ENCODE measurements at places on chromosomes 6 and 20.

- DNase-seq, result no peak
Measured at GRCh38 chr6:71400852-71401251, 112.2 kb downstream of the OGFRL1 start.

- no peak for DNase-seq
Measured at GRCh38 chr6:146312608-146313007, 231.0 kb upstream of the RAB32 start.

DNA sequence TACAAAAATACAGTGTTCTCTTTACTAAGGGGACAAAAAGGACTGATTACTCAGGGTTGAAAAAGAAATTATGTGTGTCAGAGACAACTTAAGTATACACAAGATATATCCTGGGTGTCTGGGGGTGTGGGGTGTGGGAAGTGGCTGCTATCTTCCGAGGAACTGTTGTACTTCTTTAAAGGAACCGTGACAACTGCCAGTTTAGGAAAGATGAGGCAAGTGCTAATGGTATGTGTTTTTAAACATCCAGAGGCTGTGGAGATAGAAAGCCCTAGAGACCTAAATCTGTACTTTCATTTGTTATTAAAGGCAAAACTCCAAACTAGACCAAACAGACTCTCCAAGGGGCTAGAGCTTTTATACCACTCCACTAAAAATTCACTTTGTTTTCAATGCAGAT, 95.6 kb downstream of the SNAP25 start:
- DNase-seq, result no peak

DNA sequence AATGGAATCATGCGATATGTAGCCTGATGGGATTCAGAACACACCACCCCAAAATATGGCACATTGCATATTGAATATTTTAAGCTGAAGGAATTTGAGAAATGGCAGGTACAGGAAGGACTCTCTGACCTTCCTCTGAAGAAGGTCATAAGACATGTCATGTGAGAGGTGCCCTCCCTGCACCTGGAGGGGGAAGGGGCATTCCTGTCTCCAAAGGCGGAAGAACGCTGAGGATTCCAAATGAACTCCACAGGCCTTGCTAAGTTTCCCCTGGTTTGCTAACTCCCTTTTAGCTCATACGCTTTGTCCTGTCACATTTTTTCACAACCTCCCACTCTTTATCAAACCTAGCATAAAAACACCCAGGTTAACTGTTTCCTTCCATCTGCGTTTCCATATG, 347.8 kb downstream of the CDKAL1 start:
- no peak for DNase-seq

- DNase-seq, result no peak
Measured at GRCh38 chr20:48490961-48491831, 336.6 kb downstream of the PREX1 start.

GRCh38 chr6:12610862-12611261, 105.7 kb upstream of the PHACTR1 start:
- DNase-seq, result no peak

DNA sequence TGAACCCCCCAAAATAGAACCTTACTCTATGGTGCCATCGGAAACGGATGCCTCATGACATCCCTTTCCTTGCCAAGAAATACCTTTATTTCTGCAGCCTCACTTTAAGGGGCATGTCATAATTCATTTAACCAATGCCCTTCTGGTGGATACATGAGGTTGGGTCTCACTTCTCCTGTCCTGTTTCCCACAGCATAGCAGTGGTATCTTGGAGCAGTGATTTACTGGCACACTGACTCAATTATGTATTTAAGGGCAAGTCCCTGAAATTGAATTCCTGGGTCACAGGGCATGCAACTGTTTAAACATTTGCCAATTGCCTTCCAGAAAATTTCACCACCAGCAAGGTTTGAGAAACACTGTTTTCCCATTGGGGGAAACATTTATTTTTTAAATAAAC, 639 bp upstream of the LBP start:
- no peak for DNase-seq

Data from DMS 273 treated with DMSO at 0.1 percent for 48 hours (cell line).